Naive thymus-derived CD8-positive, alpha-beta T cell (primary cell): ENCODE measurements at places on chromosomes 13 and 19.

DNA sequence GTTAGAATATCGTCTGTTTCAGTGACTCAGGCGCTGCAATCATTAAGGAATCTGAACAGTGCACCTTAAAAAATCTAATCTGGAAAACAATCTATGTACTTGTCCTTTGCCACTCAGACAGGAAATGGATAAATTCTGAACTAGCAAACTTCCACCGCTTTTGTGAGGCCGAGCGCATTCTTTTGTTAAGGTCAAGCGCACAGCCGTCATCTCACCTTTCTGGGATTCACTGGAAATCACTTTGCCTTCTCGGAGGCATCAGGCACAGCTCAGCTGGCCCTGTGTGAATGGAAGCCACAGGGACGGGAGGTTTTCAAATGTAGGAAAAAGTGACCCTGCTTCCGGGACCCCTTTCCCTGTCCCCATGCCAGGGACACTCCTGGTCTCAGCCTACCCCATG is 28.2 kb upstream of the SPACA7 start:
- no peak for DNase-seq

DNA sequence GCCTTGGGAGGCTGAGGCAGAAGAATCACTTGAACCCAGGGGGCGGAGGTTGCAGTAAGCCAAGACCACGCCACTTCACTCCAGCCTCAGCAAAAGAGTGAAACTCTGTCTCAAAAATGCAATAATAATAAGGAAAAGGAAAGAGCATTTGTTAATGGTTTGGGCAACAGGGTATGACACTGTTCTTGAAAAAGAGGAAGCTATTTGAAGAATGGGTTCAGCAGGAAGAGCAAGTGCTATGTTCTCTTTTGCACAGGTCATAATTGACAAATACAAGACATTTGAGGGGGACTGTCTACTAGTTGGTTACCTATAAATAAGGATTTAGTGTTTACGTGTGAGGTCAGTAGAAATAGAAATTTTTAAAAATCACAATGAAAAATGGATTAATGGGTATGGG is 218.3 kb downstream of the DCT start:
- DNase-seq: no peak

DNA sequence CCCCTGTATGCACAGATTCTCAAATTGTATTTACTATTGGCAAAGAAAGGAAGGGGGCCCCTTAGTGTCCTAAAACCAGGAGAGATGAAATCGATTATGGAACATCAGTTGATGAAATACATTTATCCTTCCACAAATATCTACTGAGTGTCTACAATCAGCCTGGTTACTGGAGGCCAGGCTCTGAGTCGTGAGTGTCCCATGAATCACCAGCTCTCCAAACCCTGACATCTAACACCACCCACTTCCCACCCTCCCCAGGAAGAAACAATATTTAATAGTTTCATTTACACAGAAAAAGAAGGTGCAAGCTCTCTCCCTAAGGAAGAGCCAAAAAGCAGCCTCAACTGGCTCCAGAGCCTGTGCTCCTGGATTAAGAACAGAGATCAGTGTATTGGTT is 25.2 kb downstream of the KCTD15 start:
- DNase-seq: no peak

DNA sequence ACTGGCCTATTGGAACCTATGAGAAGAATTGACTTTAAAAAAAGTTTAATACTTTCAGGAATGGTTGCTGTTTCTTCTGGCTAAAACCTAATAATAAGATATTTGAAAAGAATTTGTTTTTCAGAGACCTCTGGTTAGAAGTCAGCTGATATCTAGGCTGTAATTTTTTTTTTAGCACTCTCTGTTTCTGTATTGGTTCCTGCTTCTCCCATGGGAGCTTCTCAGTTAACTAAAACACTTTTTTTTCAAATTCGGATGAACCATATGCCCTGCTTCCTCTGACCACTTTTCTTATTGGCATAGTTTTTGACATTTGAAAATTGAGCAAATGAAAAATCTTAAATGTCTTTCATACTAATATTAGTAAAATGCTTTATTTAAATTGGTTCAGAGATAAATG is 163.5 kb upstream of the SLC10A2 start:
- DNase-seq: no peak

DNA sequence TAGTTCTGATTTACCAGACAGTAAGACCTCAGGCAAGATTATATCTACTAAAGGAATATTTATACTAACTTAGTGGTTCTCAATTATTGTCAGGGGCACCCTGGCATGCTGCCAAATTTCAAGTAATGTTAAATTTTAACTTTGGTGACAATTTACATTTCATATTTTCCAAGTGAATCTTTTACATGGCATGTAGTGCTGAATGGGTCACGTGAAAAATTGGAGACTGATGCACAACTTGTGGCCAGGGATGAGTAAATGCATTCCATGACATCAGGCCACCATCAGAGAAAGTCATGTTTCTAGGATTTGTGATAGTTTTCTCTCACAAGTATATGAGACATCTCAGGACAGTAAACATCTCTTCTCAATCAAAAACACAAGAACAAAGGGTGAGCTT is 202.6 kb upstream of the SOX21 start:
- DNase-seq: no peak

DNA sequence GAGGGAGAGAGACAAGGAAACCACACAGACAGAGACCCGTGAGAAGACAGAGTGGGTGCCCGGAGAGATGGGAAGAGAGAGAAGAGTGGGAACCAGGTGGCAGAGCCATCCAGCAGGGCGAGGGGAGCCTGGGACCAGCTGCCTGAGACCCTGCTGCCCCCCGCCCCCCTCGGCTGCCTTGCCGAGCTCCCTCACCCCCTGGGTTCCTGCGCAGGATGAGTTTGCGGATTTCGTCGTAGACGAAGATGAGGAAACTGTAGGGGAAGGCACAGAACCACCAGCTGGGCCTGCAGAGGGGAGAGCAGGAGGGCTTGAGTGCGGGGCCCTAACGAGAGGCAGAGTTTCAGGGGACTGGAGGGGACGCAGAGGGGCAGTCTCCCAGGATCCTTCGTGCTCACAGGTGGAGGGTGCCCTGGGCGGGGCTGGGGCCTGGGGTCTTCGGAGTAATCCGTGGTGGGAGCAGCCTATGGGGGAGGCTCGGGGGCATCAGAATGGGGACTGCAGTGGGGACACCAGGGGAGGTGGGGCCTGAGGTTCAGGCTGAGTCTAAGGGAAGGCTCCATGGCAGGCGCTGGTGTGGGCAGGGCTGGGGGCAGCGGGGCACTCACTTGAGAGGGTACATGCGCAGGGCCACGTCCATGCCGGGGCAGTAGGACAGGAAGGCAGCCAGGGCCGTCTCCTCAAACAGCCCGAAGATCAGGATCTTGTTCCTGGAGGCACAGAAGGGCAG is 8.1 kb upstream of the RABAC1 start:
- DNase-seq: no peak

GRCh38 chr13:95536632-95537241 is 15.8 kb upstream of the CLDN10 start:
- DNase-seq: no peak

DNA sequence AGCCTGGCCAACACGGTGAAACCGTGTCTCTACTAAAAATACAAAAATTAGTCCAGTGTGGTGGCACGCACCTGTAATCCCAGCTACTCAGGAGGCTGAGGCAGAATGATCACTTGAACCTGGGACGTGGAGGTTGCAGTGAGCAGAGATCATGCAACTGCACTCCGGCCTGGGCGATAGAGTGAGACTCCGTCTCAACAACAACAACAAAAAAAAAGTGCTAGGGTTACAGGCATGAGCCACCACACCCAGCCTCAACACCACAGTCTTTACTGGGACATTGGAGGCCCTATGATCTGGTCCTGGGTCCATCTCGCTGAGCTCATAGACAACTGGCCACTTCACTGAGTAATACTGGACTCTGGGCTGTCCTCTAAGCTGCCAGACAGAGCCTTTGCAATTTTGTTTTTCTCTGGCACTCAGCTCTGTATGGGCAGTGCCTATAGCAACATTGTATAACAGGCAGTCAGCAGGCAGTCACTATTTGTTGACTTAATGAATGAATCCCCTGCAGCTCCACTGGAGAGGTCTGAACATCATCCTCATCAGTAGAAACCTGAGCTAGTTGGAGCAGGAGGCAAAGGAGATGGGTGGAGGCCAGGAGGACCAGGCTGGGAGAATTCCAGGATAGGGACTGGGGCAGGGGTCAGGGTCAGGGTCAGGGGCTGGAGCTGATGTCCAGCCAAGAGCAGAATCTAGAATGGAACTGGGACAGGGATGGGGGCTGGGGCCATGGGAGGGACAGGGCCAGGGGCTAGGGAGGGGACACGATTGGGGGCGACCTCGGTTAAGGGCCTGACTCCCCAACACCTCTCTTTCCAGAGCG is 8.1 kb downstream of the BLOC1S3 start:
- no peak for DNase-seq

DNA sequence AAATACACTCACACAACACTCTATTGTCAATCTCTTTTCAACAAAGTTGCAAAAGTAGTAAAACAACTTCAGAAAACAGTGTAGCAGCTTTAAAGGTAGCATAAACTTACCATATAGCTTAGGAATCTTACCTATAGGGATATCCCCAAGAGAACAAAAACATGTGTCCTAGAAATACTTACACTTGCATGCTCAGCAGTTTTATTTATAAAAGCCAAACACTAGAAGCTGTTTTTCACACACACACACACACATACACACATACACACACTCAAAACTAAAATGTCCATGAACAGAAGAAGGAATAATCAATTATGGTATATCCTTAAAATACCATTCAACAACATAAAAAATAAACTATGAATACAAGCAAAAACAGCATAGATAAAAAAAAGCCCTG is 11.7 kb downstream of the ZNF773 start:
- DNase-seq: no peak

DNA sequence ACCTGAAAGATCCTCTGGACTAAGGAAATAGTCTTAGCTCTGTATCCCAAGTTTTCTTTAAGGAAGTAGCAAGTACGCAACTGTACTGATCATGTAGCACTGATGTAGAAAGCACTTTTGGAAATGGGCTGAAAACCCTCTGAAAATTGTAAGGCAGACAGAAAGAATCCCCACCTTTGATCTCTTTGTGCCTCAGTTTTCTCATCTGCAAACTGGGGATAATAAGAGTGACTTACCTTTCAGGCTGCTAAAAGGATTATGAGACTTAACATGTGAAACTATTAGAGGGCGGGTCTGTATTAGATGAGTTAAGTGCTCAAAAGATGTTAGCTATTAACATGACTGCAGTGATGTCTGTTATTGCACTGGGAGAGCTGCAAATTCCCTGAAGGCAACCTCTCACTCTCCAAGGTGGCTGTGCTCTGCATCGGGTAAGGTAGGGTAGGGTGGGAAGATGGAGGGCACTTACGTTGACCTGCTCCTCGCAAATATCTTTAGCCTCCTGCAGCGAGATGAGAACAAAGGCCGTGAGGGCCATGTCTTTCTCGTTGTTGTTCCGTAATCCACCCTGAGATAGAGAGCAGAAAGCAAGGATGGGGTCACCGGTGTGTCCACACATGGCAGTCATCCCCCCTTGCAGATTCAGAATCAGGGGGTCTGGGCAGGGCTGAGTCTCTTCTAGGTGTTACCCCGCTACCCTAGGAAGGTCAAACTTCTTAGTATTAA is 20.4 kb upstream of the TNFSF14 start:
- DNase-seq: no peak

DNA sequence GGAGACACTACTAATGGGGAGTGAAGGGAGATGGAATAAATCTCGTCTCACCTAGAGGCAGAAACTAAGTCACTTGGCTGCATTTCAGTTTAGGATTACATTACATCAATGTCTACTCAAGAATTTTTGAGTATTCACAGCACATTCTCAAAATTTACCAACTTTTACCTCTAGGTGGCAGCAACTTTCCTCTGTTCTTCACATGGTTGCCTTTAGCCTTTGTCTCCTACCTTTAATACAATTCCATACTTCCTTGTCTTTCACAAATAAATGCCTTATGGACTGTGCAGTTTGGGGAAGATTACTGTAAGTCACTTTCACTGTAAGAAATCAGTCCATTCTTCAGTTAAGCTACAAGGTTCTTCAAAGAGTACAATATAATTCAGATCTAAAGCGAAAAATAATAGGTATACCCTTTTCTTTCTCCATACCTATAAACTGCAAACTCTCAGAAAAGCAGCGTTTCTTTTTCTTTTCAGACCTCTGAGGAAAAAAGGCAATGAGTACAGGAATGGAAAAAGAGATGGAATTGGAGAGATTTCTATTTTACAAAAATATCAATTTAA is 379.4 kb downstream of the KLF12 start:
- DNase-seq: no peak

DNA sequence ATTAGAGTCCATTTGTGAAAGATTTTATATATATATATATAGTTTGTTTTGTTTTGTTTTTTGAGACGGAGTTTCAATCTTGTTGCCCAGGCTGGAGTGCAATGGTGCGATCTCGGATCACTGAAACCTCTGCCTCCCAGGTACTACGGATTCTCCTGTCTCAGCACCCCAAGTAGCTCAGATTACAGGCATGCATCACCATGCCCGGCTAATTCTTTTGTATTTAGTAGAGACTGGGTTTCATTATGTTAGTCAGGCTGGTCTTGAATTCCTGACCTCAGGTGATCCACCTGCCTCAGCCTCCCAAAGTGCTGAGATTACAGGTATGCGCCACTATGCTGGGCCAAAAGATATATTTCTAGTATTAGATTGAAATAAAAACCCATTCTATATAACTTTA is 4.0 kb upstream of the ZNF701 start:
- no peak for DNase-seq

GRCh38 chr19:35539850-35540249 is 5.6 kb upstream of the TMEM147 start:
- DNase-seq: no peak

DNA sequence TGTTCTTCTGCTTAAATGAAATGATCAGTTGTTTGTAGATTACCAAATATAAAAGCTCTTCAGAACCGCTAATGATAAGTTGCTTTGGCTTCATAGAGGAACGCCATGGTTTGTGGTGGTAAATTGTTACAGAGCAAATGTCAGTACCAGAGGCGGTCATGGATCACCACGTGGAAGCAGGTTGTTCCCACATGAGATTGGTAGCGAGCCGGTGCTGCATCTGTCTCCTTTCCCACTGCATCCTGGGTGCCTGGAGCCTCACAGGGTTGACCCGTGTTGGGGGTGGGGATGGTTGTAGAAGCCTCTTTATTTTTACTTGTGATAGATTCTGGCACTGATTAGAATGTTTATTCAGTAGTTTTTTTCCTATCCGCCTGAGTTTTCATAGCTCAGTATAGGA is 14.7 kb downstream of the GARRE1 start:
- DNase-seq: no peak

GRCh38 chr19:28066988-28067387 is 1146.0 kb downstream of the UQCRFS1 start:
- no peak for DNase-seq

DNA sequence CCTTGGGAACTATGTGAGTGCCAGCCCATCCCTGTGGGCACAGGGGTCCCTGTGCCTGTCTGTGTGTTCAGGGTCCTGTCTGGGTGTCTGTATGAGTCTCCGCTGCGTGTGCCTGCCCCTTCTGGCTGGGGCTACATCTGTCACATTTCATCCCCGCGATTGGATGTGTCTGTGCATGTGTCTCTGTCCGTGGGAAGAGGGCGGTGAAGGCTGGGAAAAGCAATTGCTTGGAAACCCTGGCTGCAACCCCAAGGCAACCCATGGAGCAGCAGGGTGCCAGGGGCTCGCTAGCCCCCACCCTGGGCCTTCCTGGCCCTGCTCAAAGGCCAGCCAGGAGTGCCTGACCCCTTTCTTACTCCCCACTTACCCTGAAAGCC is 1.4 kb downstream of the MAG start:
- DNase-seq: no peak

GRCh38 chr13:32956595-32956933 is 59.7 kb upstream of the KL start:
- no peak for DNase-seq
